ENCODE measurements at places on chromosomes 12 and 14.

GRCh38 chr12:58639318-58639934 is 280.9 kb downstream of the LRIG3 start:
- peak; percentile 77 for DNase-seq

- DNase-seq: no peak
Observed at GRCh38 chr12:24748326-24748725, 200.6 kb downstream of the BCAT1 start.

DNA sequence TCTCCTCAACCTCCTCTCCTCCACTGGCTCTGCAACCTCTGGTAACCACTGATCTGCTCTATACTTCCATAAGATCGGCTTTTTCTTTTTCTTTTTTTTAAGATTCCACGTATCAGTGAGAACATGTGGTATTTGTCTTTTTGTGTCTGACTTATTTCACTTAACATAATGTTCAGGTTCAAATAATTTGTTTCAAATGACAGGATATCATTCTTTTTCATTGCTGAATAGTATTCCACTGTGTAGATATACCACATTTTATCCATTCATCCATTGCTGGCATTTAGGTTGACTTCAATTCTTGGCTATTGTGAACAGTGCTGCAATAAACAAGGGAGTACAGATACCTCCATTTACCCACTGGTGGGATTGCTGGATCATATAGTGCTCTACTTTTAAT is 40.5 kb downstream of the NCKAP5L start:
- DNase-seq: no peak

- DNase-seq: no peak
Observed at GRCh38 chr14:22915886-22916521, 2.9 kb downstream of the RBM23 start.

DNA sequence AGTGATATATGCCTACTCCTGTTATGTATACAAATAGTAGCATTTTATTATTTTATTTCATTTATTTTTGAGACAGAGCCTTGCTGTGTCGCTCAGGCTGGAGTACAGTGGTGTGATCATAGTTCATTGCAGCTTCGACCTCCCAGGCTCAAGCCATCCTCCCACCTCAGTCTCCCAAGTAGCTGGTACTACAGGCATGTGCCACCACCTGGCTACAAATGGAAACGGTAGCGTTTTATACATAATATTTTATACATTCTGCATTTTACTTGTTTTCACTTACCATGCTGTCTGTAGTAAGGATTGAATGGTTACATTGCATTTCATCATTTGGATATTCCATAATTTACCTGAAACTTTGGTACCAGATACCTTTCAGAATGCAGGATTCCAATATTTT is 14.1 kb downstream of the C1R start:
- DNase-seq: no peak

DNA sequence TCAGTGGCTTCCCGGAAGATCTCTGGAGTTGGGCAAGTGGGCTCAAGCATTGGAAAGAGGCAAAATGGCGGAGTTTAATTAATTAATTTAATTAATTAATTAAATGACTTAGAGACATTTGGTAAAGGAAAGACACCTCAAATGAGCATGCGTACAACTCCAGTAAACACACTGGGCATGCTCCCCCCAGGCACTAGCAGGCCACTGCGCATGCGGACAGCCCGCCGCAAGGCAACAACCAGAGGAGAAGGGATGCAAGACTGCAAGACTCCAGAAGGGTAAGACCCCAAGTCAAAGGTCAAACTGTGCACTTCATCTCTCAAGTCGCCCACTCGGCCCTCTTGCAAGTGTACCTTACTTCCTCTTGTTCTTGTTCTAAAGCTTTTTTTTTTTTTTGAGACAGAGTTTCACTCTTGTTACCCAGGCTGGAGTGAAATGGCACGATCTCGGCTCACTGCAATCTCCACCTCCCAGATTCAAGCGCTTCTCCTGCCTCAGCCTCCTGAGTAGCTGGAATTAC is 57.8 kb upstream of the PSMC1 start:
- no peak for DNase-seq

DNA sequence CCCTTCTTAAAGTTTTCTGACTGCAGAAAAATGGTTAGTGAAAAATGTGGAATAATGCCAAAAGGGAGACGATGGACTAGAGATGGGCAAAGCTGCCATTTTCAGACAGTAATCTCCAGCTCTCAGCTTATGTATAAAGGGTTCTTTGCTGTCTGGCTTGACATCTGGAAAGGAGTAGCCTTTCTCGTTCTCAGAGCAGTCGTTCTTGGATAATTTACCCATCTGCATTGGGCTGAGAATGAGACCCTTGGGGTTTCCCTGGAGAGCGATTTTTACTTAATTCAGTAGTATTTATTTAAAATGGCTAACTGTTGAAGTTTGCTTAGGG is 1.2 kb downstream of the NUDT4 start:
- DNase-seq: no peak

- DNase-seq: no peak
Observed at GRCh38 chr12:121468499-121468801, 68.5 kb downstream of the RNF34 start.

- DNase-seq: no peak
Observed at GRCh38 chr12:108547686-108548085, 13.3 kb downstream of the SART3 start.

- no peak for DNase-seq
Observed at GRCh38 chr14:70982200-70982599, 74.9 kb downstream of the PCNX1 start.

DNA sequence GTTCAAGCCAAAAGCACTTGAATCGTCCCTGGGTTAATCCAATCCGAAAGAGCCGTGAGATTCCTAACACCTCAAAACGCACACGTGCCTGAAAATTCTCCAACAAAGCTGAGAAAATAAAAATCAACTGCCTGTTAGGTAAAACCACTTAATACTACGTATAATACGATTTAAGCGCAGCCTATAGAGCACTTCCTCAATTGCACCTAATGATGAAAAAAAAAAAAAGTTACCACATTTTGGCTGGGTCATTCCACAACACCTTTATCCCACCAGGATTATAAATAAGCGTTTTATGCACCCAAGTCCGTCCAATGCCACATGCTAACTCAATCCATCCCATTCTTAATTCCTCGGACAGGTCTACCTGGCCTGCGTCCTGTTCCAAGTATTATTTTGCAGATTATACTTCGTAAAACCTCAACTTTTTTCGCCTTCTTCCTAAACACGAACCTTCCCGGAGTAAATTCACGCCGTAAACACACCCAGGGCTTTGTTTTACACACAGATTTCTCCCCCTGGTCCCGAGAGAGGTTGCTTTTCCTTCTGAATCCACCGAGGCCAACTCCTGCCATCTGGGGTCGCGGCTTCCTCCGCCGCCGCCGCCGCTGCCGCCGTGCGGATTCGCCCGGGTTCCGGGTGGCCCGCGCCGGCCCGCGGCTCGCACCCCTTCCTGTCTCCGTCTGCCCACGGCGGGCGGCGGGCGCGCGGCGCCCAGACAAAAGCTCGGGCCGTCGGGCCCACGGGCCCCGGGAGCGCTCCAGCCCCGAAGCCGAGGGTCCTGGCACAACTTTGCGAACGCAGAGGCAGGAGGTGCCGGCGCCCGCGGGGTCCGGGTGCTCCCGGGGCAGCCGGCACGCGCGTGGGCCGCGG is 66.2 kb downstream of the RNF34 start:
- no peak for DNase-seq

GRCh38 chr14:24900269-24901100 is 149.5 kb downstream of the STXBP6 start:
- no peak for DNase-seq
